ENCODE measurements at places on chromosomes 2 and 18.

DNA sequence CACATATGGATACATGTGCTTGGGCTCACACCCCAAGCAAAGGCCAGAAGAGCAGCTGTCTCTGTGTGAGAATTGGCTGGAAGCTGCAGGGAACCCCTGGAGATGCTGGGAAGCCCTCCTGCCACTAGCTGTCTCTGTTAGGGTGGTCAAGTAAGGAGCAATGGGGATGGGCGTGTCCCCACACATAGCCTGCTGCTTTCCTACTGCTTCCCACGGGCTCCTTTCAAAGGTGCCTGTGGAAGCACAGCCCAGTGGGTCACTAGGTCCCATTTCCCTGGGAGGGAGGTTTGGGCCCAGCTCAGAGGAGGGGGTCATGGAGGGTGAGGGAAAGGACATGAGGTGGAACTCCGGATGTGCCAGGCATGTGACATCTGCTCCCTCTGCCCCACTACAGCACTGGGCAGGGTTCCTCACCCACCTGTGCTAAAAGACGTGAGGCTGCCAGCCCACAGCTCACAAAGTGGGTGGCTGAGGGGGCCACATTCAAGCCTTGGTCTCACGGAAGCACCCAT is 24.4 kb upstream of the MAL start:
- DNase-seq, result no peak

DNA sequence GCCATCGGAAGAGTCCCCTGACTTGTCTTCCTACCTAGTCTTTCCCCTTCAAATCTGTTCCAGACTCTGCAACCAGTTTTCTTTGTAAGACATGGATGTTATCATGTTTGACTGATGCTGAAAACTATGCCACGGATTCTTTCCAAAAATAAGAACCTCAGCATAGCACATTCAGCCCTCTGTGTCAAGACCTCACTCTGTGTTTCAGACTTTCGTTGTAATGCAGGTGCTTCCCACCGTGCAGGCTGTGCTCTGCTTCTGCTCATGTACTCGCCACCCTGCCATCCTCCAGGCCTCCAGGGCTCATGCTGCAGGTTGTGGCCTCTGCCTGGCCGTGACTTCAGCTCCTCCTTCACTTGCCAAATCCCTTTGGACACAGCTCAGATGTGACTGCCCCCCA is 347.0 kb upstream of the RAB12 start:
- no peak for DNase-seq

- no peak for DNase-seq
Observed at GRCh38 chr2:144183727-144184126, 336.2 kb downstream of the ZEB2 start.

DNA sequence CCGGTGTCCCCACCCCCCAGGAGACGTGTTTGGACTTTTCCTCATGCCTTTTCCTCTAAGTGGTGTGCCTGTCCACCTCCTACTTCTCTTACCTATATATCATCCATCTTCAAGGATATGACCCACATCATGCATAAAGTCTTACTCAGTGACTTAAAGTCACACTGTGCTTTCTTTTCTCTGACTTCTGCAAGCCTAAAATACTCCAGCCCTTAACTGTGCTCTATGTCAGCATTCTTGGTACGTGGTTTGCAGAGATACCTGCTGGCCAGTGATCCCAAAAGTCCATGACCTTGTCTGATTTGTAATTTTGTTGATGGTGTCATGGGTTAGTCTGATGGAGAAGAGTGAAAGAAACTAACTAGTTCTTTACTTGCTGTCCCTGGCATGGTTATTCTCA is 393.6 kb upstream of the NRP2 start:
- no peak for DNase-seq

- peak; percentile 19 for DNase-seq
Observed at GRCh38 chr2:238462782-238463396, 36.2 kb downstream of the ASB1 start.

- DNase-seq, result no peak
Observed at GRCh38 chr18:71238974-71239624, 950.3 kb downstream of the SOCS6 start.

GRCh38 chr2:220346919-220347318 is 719.5 kb downstream of the SLC4A3 start:
- no peak for DNase-seq

DNA sequence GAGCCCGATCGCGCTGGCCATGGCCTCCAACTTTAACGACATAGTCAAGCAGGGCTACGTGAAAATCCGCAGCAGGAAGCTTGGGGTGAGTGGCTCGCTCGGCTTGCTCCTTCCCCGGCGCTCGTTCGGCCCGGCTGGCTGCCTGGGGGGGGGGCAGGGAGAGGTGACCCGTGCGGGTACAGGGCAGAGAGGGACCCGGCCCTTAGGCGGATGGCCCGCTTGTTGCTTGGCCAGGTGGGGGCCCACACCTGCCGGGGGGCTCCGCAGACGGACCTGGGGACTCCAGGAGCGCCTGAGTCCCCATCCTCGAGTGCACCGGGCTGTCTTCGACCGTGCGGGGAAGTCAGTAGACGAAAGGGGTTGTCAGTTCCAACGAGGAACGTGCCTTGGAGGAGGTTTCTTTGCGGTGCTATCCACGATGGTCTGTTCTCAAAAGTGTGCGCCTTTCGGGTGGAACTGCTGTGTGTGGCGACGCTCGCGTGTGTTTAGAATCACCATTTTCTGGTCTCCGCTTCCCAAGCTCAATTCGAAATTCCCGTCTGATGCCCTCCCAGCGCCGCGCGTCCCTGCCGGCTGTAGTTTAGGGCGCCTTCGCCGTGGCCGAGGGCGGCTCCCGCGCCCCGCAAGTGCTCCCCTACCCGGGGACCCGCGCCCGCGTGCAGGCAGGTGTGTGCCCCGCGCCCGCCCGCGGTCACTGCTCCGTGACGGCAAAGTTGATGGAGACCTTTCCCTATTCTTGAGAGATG is 711 bp downstream of the DOK6 start:
- no peak for DNase-seq

DNA sequence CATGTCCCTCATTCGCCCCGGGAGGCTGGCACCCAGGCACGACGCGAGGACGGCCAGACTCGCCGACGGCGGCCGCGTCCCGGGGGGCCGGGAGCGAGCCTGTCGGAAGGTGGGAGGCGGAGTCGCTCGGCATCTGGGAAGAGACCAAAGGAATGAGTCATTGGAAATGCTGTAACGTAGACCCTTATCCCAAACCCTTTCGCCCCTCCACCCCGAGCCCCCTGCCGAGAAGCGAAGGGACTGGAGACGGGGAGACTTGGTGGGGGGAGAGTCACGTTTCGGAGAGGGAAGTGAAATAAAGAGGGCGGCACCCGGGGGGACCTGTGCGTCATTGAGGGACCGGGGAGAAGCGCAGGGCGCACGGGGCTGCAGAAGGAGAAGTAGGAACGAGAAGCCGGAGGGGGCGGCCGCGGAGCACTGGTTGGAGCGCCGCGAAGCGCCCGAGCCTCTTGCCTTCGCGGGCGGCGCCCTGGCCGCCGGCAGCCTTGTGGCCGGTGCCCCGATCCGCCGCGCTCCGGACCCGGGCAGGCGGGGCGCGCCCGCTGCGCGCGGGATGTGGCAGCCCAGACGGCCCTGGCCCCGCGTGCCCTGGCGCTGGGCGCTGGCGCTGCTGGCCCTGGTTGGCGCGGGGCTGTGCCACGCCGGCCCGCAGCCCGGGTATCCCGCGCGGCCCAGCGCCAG is at the start of gene EMILIN2:
Gene EMILIN2, plus strand, starts transcription at position 371 of the 681 bp plus-strand sequence. Its CDS starts 183 bp downstream, at position 554.
- DNase-seq, result peak; percentile 19

- DNase-seq, result no peak
Observed at GRCh38 chr2:86624267-86624547, 542 bp upstream of the RNF103 start.
